ENCODE measurements at places on chromosomes 4 and X. TPM values are rescaled to one million over a fixed set of nuclear protein-coding genes. Genes with fewer than 3 reads are reported as not detected.

Gene GNRHR
- not detected for total RNA-seq

Gene SMR3B
- not detected for total RNA-seq

- H3K4me3 ChIP-seq, result no peak overlapping the region
- no peak overlapping the region for H3K27ac ChIP-seq
- H3K27me3 ChIP-seq, result no peaks in the 10 kb centered on the region
- no peak for DNase-seq
- H3K4me1 ChIP-seq, result no peaks in the 10 kb centered on the region
Measured at GRCh38 chrX:23344238-23344903, 9.7 kb downstream of the PTCHD1 start.

GRCh38 chr4:3176367-3177229 lies 72.4 kb upstream of the MSANTD1 start:
- H3K27me3 ChIP-seq, result no peaks in the 10 kb centered on the region
- no peak for DNase-seq
- H3K36me3 ChIP-seq, result no peaks in the 10 kb centered on the region
- no peak overlapping the region for H3K4me3 ChIP-seq

Gene GIMD1
- total RNA-seq, result not detected

DNA sequence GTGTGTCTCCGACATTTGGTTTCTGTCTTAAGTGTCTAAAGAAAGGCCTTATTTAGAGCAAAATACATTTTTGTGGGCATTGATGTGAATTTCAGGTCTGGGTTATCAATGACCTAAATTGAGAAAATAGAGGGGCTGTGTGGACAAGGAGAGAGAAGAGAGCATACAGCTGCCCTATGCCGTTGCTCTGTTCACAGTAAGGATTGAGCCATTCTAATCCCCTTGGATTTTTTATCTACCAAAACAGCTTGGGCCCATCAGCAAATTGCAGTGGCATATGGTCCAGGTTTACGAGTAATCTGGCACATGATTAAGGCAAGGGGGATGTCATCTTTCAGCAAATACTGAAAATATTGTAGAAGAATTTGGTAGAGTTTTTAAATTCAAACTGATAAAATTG lies 210.2 kb downstream of the ANTXR2 start:
- no peak overlapping the region for H3K27ac ChIP-seq
- H3K4me1 ChIP-seq, result no peaks in the 10 kb centered on the region
- no peak overlapping the region for H3K4me3 ChIP-seq
- DNase-seq, result no peak
